ENCODE measurements at places on chromosomes 3 and 15.

GRCh38 chr3:105495021-105495420, 128.3 kb downstream of the ALCAM start:
- no peak for DNase-seq
- no peaks in the 10 kb centered on the region for H3K4me1 ChIP-seq
- no peaks in the 10 kb centered on the region for H3K27me3 ChIP-seq

GRCh38 chr3:74463515-74463914, 150.9 kb downstream of the CNTN3 start:
- no peaks in the 10 kb centered on the region for H3K36me3 ChIP-seq
- DNase-seq, result no peak
- no peaks in the 10 kb centered on the region for H3K4me1 ChIP-seq
- no peaks in the 10 kb centered on the region for H3K27me3 ChIP-seq
- no peak overlapping the region for H3K4me3 ChIP-seq

DNA sequence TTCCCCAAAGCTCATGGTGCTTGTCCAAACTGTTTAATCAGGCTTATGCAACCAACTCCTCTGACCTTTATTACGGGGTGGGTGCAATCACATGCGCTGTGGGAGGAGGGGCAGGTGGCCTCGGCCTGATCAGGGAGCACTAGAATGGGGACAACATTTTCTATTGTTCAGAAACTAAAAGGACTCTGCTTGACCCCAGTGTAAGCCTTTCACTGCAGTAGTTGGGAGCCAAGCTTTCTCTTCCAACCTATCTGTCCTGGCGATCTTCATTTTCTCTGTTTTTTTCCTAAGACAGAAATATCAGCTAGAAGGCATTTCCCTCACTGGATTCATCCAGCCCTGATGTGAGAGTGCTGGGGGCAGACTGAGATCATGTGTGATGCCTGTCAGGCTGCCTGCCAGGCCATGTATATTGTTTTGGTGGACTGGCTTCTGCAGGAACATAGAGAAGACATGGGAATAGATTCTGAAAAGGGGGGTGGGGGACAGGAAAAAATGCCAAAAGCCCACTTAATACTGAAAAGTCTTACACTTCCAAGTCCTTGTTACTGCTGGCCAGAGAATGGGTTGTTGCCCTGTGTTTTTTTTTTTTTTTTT, 627.0 kb upstream of the TBL1XR1 start:
- no peak for DNase-seq
- H3K36me3 ChIP-seq, result no peaks in the 10 kb centered on the region
- no peak overlapping the region for H3K4me3 ChIP-seq
- no peak overlapping the region for H3K27ac ChIP-seq
- H3K27me3 ChIP-seq, result no peaks in the 10 kb centered on the region

DNA sequence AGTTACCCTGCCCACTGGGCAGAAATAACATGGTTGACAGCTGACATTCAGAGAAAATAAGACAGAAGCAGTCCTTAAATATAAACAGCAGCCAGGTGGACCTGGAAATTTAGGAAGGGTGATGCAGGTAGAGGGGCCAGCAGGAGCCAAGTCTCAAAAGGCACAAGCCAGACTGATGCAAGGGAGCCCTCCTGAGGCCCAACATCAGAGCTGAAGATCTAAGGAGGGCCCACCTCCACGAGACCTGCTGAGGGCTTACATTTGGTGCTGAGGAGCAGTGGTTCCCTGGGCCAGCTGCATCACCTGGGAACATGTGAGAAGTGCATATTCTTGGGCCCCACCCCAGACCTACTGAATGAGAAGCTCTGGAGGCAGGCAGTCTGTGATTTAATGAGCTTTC, 105.5 kb upstream of the TRIM42 start:
- no peak overlapping the region for H3K4me3 ChIP-seq
- H3K27ac ChIP-seq, result no peak overlapping the region
- no peaks in the 10 kb centered on the region for H3K36me3 ChIP-seq
- H3K4me1 ChIP-seq, result no peaks in the 10 kb centered on the region
- no peaks in the 10 kb centered on the region for H3K27me3 ChIP-seq
- DNase-seq, result no peak

GRCh38 chr15:78684657-78685056, 43.6 kb upstream of the CHRNB4 start:
- DNase-seq, result no peak
- no peak overlapping the region for H3K27ac ChIP-seq
- no peaks in the 10 kb centered on the region for H3K36me3 ChIP-seq
- H3K27me3 ChIP-seq, result no peaks in the 10 kb centered on the region
- H3K4me3 ChIP-seq, result no peak overlapping the region

DNA sequence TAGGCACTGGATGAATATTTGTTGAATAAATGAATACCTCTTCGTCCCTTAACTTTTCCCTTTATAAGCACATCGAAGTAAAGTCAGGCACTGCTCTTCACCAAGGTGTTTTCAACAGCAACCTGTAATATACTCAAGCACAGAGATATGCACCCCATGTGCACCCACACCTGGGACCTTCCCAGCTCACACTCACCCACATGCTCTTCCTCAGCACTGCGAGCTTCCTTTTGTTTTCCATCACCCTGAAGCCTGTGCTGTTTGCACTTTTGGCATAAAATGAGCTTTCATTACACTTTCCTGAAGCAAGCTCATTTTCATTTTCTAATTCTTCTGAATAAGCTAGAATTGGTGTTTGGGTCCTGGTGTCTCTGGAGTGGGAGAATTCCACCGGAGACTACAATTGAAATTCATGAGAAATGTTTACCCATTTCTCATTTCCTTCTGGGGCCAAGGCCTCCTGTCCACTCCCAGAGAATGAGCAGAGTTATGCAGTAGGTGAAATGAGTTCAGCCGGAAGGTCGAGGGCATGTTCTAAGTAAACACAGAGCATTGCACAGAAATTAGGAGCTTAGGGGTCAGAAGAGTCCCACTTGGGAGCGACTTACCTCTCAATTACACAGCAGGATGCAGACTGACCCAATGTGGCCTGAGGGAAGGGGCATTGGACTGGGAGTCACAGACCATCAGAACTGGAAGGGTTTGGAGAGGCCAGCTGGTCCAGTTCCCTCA, 15.0 kb downstream of the MASP1 start:
- H3K36me3 ChIP-seq, result no peaks in the 10 kb centered on the region
- no peak overlapping the region for H3K4me3 ChIP-seq
- peaks cover 6% of the 10 kb centered on the region for H3K27me3 ChIP-seq
- H3K27ac ChIP-seq, result no peak overlapping the region

DNA sequence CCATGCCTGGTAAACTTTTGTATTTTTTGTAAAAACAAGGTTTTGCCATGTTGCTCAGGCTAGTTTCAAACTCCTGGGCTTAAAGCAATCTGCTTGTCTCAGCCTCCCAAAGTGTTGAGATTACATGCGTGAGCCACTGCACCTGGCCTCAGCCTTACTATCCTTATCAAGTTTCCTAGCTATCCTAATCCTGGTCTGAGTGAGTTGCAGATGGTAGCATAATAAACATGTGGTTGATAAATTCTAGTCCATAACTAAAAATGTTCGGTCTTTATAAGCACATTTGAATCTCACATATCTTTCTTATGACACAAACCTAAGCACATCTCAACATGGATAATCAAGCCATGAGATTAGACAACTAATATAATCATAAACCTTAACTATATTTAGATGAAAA, 18.5 kb downstream of the NPHP3 start:
- peaks cover 59% of the 10 kb centered on the region for H3K36me3 ChIP-seq
- no peaks in the 10 kb centered on the region for H3K27me3 ChIP-seq
- H3K4me3 ChIP-seq, result no peak overlapping the region
- H3K27ac ChIP-seq, result no peak overlapping the region
- DNase-seq, result no peak

GRCh38 chr15:36465304-36465703, 114.1 kb upstream of the CDIN1 start:
- no peaks in the 10 kb centered on the region for H3K36me3 ChIP-seq
- H3K4me1 ChIP-seq, result no peaks in the 10 kb centered on the region
- no peak overlapping the region for H3K27ac ChIP-seq
- no peaks in the 10 kb centered on the region for H3K27me3 ChIP-seq
- H3K4me3 ChIP-seq, result no peak overlapping the region

- no peaks in the 10 kb centered on the region for H3K27me3 ChIP-seq
- no peaks in the 10 kb centered on the region for H3K36me3 ChIP-seq
- no peak overlapping the region for H3K4me3 ChIP-seq
- H3K4me1 ChIP-seq, result no peaks in the 10 kb centered on the region
These were observed 154.6 kb downstream of the PTPRG start for GRCh38 chr3:61715886-61716527.

DNA sequence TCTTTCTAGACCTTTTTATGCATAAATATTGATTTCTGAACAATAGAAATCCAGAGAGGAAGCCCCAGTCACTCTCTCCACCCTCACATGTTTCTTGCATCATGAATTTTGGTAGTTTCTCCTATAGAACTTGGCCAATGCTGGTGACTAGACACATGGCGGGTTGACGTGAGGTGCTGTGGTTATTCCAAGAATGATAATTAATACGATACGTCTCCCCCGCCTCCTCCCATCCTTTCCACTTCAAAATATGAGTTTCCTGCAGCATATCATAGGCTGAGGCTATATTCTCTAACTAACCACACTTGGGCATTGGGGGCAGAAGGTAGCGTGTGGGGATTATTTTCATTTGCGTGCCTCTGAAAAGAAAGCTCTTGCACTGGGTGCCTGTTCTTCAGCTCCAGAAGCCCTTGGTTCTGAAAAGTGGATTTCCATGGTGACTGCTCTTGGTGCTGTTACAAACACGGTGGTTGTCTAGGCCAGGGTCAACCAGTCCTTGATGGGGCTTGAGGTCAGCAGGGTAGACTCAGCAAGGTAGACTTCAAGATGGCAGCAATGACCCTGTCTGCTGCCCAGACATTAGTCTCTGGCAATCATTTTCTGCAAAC, 5.3 kb downstream of the TNFSF10 start:
- peak overlapping the region; percentile 44 for H3K4me3 ChIP-seq
- no peaks in the 10 kb centered on the region for H3K27me3 ChIP-seq
- DNase-seq, result peak; percentile 41
- peaks cover 5% of the 10 kb centered on the region for H3K36me3 ChIP-seq
- H3K4me1 ChIP-seq, result peaks cover 53% of the 10 kb centered on the region

DNA sequence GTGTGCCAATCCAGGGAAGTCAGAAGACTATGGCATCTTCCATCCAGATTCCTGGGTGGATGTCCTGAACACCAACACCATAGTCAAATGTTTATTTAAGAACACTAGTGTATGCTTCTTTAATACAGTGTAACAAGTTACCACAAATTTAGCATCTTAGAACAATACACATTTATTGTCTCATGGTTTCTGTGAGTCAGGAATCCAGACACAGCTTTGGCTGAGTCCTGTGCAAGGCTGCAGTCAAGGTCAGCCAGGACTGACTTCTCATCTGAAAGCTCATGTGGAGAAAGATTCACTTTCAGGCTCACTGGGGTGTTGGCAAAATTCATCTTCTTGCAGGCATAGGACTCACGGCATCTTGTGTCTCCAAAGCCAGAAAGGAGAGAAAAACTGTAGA, 143.4 kb downstream of the ANXA2 start:
- DNase-seq, result no peak
- H3K4me1 ChIP-seq, result no peaks in the 10 kb centered on the region
- no peak overlapping the region for H3K27ac ChIP-seq
- no peak overlapping the region for H3K4me3 ChIP-seq

- H3K27ac ChIP-seq, result no peak overlapping the region
- no peak overlapping the region for H3K4me3 ChIP-seq
- DNase-seq, result no peak
- no peaks in the 10 kb centered on the region for H3K27me3 ChIP-seq
These were observed 6.5 kb upstream of the HPS3 start for GRCh38 chr3:149122721-149123578.

- H3K36me3 ChIP-seq, result peaks cover 28% of the 10 kb centered on the region
- no peaks in the 10 kb centered on the region for H3K27me3 ChIP-seq
- H3K27ac ChIP-seq, result no peak overlapping the region
- no peak overlapping the region for H3K4me3 ChIP-seq
- no peaks in the 10 kb centered on the region for H3K4me1 ChIP-seq
These were observed 10.1 kb downstream of the CLDND1 start for GRCh38 chr3:98512576-98512975.

DNA sequence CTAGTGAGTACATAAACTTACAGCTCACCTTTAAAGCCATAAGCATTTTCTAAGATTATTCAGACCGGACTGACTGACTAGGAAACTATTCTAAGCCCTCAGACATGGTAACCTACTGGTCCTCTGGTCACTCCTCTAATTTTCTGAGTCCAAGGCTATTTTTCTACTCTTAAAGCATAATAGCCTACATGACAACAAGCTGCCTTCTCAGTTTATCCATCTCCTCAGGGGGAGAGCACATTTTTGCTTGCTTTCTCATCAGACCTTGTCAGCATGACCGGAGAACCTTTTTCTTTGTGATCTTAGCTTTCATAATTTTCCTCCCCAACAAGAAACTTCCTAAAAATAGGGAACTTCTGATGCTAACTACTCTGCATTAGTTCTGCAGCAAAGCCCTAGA, 38.4 kb downstream of the UBP1 start:
- no peaks in the 10 kb centered on the region for H3K27me3 ChIP-seq
- H3K27ac ChIP-seq, result no peak overlapping the region
- no peak overlapping the region for H3K4me3 ChIP-seq
- no peak for DNase-seq

- H3K27ac ChIP-seq, result no peak overlapping the region
- H3K4me1 ChIP-seq, result no peaks in the 10 kb centered on the region
- H3K27me3 ChIP-seq, result no peaks in the 10 kb centered on the region
- no peak for DNase-seq
- no peaks in the 10 kb centered on the region for H3K36me3 ChIP-seq
- H3K4me3 ChIP-seq, result no peak overlapping the region
These were observed 31.6 kb downstream of the FILIP1L start for GRCh38 chr3:100082714-100083113.

DNA sequence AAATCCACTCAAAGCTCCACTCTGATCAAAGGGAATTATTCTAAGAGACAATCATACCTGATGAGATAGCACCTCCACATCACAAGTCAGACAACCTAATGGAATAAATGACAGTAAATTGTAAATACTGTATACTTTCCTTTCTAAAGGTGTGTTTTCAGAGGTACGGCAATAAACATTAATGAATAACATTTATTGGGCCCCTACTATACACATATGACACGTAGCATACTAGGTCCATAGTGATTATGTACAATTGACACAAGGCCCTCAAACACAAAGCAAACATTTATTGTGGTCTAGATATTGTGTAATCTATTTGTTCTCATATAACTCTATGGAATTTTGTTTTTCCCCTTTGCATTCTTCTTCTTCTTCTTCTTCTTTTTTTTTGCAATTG, 429.8 kb downstream of the FOXP1 start:
- no peaks in the 10 kb centered on the region for H3K27me3 ChIP-seq
- H3K4me1 ChIP-seq, result peaks cover 10% of the 10 kb centered on the region
- DNase-seq, result no peak
- no peaks in the 10 kb centered on the region for H3K36me3 ChIP-seq

All from effector memory CD4-positive, alpha-beta T cell (primary cell).